ENCODE measurements at places on chromosomes 2 and 18. TPM values are rescaled to one million over a fixed set of nuclear protein-coding genes. Genes with fewer than 3 reads are reported as not detected.
A peak's percentile ranks its signal among the peaks of the same experiment; 100 is the strongest.

CHRND gene
- total RNA-seq, result not detected

GRCh38 chr2:133755480-133756300, 187.4 kb upstream of the NCKAP5 start:
- no peak for DNase-seq
- no peak overlapping the region for H3K4me3 ChIP-seq
- H3K36me3 ChIP-seq, result no peaks in the 10 kb centered on the region

DNA sequence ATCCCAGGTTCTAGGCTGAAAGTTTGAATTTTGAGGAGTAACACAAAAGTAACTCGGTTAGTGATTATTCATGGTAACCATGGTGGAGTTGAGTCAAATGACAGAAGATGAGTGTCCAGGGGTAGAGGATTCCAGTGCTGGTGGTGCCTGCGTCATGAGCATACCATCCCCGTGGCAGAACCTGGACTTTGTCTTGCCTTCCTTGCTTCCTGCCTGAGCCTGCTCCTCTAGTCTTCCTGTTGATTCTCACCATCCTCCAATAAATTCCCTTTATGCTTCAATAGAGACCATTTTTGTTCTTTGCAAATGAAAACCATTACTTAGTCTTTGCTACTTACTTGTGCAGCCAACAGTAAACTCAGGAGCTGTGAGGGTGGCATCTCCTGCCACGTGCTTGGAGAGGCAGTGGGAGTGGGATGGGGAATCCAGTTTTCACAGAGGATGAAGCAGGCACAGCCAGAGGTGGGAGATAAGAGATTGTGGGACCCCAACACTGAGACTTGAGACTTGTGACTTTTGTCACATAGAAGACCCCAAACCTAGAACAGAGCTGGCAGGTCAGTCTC, 4.1 kb upstream of the YES1 start:
- H3K27me3 ChIP-seq, result no peaks in the 10 kb centered on the region
- DNase-seq, result no peak
- peaks cover 17% of the 10 kb centered on the region for H3K4me1 ChIP-seq
- H3K36me3 ChIP-seq, result peaks cover 4% of the 10 kb centered on the region

DNA sequence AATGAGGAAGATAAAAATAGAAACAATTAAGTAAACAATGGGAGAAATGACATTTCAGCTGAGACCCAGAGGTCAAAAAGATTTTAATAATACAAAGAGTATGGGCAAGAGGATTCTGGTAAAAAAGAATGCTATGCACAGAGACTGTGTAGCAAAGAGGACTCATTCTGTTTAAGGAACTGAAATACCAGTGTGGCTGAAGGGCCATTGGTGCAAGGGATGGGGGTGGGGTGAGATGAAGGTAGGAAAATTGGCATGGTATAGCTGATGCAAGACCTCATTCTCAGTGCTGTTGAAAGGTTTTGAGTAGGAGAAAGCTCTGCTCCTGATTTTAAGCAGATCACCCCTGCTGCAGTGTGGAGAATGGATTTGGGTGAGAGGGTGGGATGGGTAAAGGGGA, 10.8 kb downstream of the GALNT1 start:
- H3K36me3 ChIP-seq, result peaks cover 5% of the 10 kb centered on the region
- no peak overlapping the region for H3K4me3 ChIP-seq
- H3K27ac ChIP-seq, result no peak overlapping the region
- peaks cover 17% of the 10 kb centered on the region for H3K4me1 ChIP-seq

DNA sequence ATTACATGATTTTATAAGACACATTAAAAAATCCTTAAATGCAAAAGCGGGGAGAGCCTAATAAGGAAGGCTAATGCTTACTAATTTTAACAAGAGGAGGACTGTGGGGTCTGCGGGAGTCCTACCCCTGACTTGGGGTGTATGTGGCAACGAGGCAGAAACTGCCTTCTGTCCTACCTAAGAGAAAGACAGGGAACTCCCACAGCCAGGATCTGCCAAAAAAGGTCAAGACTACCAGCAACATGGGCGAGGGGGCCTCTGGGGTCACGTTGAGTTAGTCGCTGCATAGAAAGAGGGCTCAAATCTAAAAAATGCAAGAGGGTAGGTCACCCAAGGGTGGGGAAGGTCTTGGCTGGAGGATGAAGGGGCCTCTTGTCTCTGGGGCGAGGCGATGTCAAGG, 529 bp upstream of the AMER3 start:
- peak overlapping the region; percentile 43 for H3K4me3 ChIP-seq
- H3K27me3 ChIP-seq, result peaks cover 59% of the 10 kb centered on the region
- no peak for DNase-seq
- no peak overlapping the region for H3K27ac ChIP-seq

DNA sequence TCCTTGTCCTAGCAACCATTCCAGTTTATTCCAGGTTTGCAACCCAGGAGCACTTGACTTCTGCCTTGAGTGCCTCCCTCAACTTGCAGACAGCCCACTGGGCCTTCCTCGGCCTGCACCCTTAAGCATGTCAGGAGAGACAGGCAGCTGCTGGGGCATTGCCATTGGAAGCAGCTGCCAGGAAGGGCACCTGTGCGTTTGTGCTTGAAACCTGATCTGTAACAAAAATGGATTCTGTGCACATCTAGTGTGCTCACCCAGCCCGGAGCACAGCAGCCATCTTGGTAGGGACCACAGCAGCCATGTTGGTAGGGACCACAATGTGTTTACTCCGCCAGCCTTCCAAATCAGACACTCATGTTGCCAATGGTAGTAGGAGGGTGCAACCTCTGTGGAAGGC, 44.3 kb upstream of the GLI2 start:
- H3K36me3 ChIP-seq, result no peaks in the 10 kb centered on the region
- peaks cover 3% of the 10 kb centered on the region for H3K4me1 ChIP-seq
- H3K4me3 ChIP-seq, result no peak overlapping the region
- H3K27ac ChIP-seq, result no peak overlapping the region
- no peak for DNase-seq
- H3K27me3 ChIP-seq, result peaks cover 57% of the 10 kb centered on the region

DNA sequence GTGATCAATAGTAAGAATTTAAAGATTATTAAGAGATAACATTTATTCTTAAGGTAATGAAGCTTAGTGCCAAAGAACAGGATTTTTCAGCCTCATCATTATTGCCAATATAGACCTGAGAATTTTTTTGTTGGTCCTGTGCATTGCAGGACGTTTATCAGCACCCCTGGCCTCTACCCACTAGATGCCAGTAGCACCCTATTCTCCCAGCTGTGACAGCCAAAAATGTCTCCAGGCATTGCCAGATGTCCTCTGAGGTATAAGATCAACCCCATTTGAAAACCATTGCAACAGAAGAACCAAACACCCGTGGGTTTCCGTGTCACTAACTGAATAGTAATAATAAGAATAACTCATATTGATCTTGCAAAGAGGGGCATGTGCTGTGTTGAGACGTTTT, 700.0 kb upstream of the SOX11 start:
- no peaks in the 10 kb centered on the region for H3K27me3 ChIP-seq
- H3K4me1 ChIP-seq, result no peaks in the 10 kb centered on the region
- H3K36me3 ChIP-seq, result no peaks in the 10 kb centered on the region
- H3K4me3 ChIP-seq, result no peak overlapping the region
- DNase-seq, result no peak

DNA sequence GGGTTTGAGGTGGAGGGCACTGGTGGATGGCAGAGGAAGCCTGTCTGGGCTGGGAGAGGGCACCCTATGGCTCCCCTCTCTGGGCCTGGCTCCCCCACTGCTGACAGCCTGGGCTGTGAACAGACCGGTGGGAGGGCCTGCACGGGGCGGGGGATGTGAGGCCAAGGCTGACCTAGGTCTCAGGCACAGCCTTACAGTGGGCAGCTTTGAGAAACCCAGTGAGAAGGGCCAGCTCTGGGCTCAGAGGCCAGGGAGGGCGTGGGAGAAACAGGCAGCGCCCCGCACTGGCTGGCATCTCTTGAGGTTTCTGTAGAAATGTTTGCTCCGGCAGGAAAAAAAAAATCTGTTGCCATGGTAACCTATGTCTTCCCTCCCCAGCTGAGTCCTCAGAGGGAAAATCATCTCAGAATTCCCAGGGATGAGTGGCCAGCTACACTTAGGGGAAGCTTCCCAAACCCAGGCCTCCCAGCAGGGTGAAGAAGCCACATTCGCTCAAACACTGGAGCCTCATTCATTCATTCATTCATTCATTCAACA, 71.7 kb upstream of the TAF1B start:
- no peak overlapping the region for H3K4me3 ChIP-seq
- peak overlapping the region; percentile 80 for H3K27ac ChIP-seq
- H3K36me3 ChIP-seq, result no peaks in the 10 kb centered on the region
- H3K4me1 ChIP-seq, result peaks cover 25% of the 10 kb centered on the region

- no peak overlapping the region for H3K4me3 ChIP-seq
- H3K27ac ChIP-seq, result no peak overlapping the region
- no peaks in the 10 kb centered on the region for H3K27me3 ChIP-seq
- DNase-seq, result no peak
Measured at GRCh38 chr18:43812627-43813026, 535.3 kb upstream of the SYT4 start.

DNA sequence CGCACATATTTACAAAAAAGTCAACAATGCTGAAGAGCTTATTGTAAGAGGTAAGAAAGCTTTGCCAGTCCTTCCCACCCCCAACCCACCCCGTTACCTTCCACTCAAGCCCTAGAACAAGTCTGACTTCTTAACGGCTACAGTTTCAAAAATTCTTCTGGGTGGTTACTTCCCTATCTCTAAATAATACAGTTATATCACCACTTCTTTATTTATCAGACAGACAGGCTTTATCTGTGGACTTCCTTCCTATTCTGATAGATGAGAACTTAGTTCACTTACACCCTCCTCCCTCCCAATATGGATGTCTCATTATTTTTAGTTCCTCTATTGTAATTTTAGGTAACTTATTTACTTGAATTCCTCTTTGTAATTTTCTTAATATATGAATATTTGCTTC, 26.7 kb upstream of the ACTR3 start:
- H3K27me3 ChIP-seq, result no peaks in the 10 kb centered on the region
- H3K36me3 ChIP-seq, result peaks cover 6% of the 10 kb centered on the region
- no peak for DNase-seq
- peaks cover 8% of the 10 kb centered on the region for H3K4me1 ChIP-seq
- H3K27ac ChIP-seq, result no peak overlapping the region
- no peak overlapping the region for H3K4me3 ChIP-seq

GRCh38 chr2:223247136-223247535, 195.1 kb downstream of the KCNE4 start:
- H3K27me3 ChIP-seq, result no peaks in the 10 kb centered on the region
- DNase-seq, result no peak
- H3K27ac ChIP-seq, result no peak overlapping the region
- H3K4me1 ChIP-seq, result no peaks in the 10 kb centered on the region

DNA sequence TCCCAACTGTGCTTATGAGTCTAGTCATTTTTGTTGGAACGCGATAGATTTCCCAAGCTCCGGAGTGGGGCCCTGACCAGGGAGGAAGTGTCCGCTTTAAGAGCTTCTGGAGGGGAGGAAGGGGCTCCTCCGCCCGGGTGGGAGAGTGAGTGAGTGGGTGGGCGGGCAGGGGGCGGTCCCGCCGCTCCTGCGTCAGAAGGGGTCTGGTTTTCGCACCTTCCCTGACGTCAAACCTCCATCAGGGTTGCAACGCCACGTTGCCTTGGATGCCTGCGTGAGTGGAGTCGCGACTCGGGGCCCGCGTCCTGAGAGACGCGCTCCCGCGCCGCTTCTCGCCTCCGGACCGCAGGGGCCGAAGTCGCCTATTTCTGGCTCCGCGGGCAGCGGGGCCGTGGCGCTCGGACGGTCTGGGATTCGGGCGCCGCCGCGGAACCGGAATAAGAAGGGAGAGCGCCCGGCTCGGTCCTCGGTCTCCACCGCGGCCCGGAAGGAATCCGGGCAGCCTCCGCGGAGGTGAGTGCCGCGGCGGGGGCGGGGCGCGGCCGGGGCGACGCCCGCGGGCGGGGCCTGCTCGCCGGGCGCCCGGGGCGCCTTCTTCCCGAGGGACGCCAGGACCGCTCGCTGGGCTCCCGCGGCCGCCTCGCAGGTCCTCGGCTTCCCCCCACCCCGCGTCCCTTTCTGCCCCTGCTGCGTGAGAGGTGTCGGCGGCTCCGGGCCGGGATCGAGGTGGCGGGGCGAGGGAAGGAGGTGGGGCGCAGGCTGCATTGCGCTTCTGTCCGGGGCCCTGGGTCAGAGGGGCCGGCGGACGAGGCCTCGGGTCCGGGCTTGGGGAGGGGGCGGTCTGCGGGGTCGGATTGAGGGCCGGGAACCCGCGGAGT, at the start of gene ZDBF2:
Gene ZDBF2, plus strand, starts transcription at position 230 of the 878 bp plus-strand sequence. CDS start 7,187 bp downstream, outside the sequence.
- peaks cover 14% of the 10 kb centered on the region for H3K4me1 ChIP-seq
- no peaks in the 10 kb centered on the region for H3K36me3 ChIP-seq
- H3K27ac ChIP-seq, result peak within 1 kb of the TSS; percentile 86

Measured in T-helper 17 cell (primary cell).